ENCODE measurements at places on chromosomes 7 and 10. TPM values are rescaled to one million over a fixed set of nuclear protein-coding genes. Genes with fewer than 3 reads are reported as not detected.

DNA sequence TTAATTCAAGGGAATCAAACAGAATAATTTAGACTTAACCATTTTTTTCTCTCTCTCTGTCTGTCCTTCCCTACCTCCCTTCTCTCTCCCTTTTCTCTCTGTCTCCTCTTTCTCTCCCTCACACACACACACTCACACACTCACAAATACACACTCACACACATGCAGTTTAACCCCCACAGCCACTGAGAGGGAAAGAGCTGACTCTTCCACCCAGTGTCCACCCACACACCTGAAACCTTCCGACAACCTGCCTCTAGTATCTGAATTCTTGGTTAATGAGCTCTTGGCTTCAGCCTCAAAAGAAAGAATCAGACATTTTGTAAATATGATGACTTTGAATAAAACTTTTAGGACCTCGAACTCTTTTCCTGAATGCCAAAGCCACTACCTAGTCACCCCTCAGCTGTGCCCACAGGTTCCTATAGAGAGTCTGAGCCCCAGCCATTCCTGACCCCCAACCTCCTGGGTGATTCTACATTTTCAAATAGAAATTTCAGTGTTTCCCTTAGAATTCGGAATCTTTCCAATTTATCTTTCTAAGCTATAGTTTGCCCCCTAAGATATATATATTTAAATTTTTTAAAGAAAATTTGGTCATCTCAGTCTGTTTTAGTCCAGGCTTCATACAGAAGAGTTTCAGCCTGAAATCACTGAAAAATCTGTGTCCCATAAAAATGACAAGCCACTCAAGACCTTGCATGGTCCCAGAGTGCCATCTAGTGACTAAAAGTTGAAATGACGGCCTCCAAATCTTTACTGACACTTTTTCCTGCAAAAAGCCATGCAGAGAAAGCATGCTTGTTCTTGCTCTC, 202.8 kb downstream of the IPMK start:
- H3K27me3 ChIP-seq = no peaks in the 10 kb centered on the region
- no peak overlapping the region for H3K4me3 ChIP-seq
- no peaks in the 10 kb centered on the region for H3K4me1 ChIP-seq
- no peak overlapping the region for H3K27ac ChIP-seq
- H3K36me3 ChIP-seq = no peaks in the 10 kb centered on the region

GRCh38 chr7:157889480-157889879, 552.7 kb downstream of the DNAJB6 start:
- H3K4me3 ChIP-seq = no peak overlapping the region
- H3K36me3 ChIP-seq = no peaks in the 10 kb centered on the region
- H3K27ac ChIP-seq = no peak overlapping the region
- DNase-seq = no peak
- H3K27me3 ChIP-seq = no peaks in the 10 kb centered on the region
- H3K4me1 ChIP-seq = no peaks in the 10 kb centered on the region

DNA sequence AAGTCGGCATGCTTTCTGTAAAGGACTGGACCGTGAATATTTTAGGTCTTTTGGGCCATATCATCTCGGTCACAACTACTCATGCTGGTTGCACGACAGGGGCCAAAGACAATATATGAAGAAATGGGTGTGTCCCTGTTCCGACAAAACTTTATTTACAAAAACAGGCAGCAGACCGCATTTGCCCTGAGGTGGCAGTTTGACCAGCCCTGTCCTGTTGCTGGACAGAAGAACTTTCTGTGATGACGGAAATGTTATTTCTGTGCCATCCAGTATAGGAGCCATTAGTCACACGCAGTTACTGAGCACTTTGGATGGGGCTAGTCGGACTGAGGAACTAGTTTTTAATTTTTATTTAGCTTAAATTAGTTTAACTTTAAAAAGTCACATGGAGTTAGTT, 112.8 kb upstream of the CARD11 start:
- peaks cover 6% of the 10 kb centered on the region for H3K27me3 ChIP-seq
- no peak overlapping the region for H3K27ac ChIP-seq
- H3K36me3 ChIP-seq = no peaks in the 10 kb centered on the region
- H3K4me3 ChIP-seq = no peak overlapping the region
- DNase-seq = no peak

DNA sequence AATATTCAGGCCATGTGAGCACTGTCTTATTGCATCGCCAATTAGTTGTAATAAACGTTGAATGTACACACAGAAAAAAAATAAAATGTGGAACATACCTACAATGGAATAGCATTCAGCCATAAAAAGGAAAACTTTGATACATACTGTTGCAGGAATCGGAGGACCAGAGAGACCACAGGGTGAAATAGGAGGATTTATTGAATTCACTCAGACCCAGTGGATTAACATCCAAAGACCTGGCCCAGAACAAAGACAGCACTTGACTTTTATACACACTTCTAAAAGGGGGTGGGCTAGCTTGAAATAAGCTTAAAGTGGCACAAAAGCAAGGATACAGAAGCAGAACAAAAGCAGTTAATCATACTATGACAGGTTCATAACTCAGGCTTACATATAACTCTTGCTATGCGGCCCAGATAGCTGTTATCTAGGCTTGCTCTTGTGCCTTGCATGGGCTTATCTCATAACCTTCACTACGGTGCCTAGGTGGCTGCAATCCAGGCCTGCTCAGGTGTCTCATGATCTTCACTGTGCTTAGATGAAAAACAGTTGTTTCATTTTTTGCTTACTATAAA, 292.2 kb upstream of the TAC1 start:
- no peaks in the 10 kb centered on the region for H3K4me1 ChIP-seq
- no peak overlapping the region for H3K4me3 ChIP-seq
- no peak overlapping the region for H3K27ac ChIP-seq
- H3K36me3 ChIP-seq = no peaks in the 10 kb centered on the region
- no peak for DNase-seq
- H3K27me3 ChIP-seq = no peaks in the 10 kb centered on the region

- H3K4me1 ChIP-seq = no peaks in the 10 kb centered on the region
- no peak overlapping the region for H3K27ac ChIP-seq
- no peak overlapping the region for H3K4me3 ChIP-seq
Observed at GRCh38 chr7:8064828-8065227, 96.2 kb downstream of the GLCCI1 start.

- no peaks in the 10 kb centered on the region for H3K27me3 ChIP-seq
- no peak overlapping the region for H3K4me3 ChIP-seq
- H3K27ac ChIP-seq = peak overlapping the region; percentile 54
- H3K4me1 ChIP-seq = peaks cover 43% of the 10 kb centered on the region
- DNase-seq = no peak
- H3K36me3 ChIP-seq = no peaks in the 10 kb centered on the region
Observed at GRCh38 chr7:131000873-131001272, 266.9 kb upstream of the KLF14 start.

GRCh38 chr7:17696422-17696821, 243.9 kb downstream of the SNX13 start:
- no peaks in the 10 kb centered on the region for H3K27me3 ChIP-seq
- no peaks in the 10 kb centered on the region for H3K36me3 ChIP-seq
- H3K27ac ChIP-seq = no peak overlapping the region
- DNase-seq = peak; percentile 16

DNA sequence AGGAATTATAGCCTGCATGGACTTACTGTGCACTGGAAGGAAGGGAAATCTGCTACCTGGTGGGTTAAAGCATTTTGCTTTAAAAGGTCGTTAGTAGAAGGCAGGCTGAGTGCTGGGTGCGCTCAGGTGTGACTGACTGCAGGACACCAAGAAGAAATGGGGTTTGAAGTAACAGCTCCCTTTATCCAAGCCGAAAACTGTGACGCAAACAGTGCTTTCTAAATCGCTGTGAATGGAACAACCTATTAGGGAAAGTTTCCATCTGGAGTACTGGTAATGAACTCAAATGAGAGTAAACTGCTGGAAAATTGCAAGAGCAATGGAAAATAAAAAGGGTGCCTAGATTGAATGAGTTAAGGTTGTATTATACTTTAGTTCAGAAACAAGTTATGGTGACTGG, 95.3 kb downstream of the CNNM2 start:
- no peaks in the 10 kb centered on the region for H3K4me1 ChIP-seq
- no peaks in the 10 kb centered on the region for H3K36me3 ChIP-seq
- H3K27ac ChIP-seq = no peak overlapping the region

- H3K27ac ChIP-seq = no peak overlapping the region
- H3K4me1 ChIP-seq = no peaks in the 10 kb centered on the region
- H3K36me3 ChIP-seq = no peaks in the 10 kb centered on the region
- H3K4me3 ChIP-seq = no peak overlapping the region
- DNase-seq = no peak
- no peaks in the 10 kb centered on the region for H3K27me3 ChIP-seq
Observed at GRCh38 chr10:33143160-33143728, 185.2 kb upstream of the ITGB1 start.

- H3K36me3 ChIP-seq = no peaks in the 10 kb centered on the region
- DNase-seq = no peak
- no peaks in the 10 kb centered on the region for H3K4me1 ChIP-seq
- no peak overlapping the region for H3K27ac ChIP-seq
Observed at GRCh38 chr10:31838065-31838464, 90.6 kb downstream of the ARHGAP12 start.

DNA sequence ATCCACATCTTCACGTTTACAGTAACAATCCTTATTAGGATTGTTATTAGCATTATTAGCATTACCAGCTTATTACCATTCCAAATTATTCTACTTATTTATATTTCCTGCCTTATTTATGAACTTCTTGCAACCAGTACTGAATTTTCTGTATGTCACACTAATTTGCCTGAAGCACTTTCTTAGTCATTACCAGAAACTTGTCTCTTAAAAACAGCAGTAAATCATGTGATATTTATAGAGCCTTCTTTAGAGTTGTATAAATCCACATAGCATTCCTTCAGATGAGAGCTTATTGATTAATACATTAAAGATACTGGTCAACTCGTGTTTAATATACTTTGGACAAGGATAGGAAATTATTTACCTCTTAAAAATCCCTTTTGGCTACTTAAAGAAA, 618.6 kb downstream of the SUGCT start:
- no peaks in the 10 kb centered on the region for H3K4me1 ChIP-seq
- H3K36me3 ChIP-seq = no peaks in the 10 kb centered on the region
- H3K27me3 ChIP-seq = no peaks in the 10 kb centered on the region
- H3K27ac ChIP-seq = no peak overlapping the region

DNA sequence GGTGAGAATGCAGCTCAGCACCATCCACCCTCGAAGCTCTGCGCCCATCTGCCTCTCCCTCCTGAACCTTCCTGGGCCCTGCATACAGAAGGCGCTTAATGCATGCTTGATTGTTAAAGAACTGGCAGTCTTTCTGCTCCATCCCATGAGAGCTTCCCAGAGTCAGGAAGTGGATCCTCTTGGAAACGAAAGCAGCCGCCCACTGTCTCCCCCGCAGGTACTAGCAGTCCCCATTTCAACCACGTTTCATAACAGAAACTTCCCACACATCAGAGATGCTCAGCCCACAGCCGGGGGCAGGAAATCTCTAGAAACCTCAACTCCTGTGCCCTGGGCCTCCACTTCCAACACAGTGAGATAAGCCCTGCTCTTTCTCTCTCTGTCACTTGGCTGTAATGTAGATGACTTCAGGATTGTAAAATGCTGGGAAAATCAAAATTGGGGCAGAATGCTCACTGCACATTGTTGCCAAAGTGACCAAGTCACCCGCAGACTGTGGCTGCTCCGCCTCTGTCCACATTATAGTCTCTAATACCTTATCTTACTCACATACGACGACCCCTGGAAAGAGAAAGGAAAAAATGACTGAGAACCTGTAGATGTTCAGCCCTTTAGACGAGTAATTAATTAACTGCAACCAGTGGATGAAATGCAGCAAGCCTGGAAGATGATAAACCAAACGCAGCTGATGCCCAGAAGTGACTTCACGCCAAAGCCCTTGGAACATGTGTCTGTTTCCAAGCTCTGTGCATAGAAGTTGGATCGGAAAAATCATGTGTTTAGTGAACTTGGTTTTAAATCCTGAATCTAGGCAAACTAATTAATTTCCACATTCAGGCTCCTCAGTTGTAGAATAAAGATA, 28.5 kb downstream of the GSDME start:
- H3K4me1 ChIP-seq = no peaks in the 10 kb centered on the region
- no peaks in the 10 kb centered on the region for H3K36me3 ChIP-seq
- DNase-seq = no peak
- H3K27me3 ChIP-seq = no peaks in the 10 kb centered on the region

GRCh38 chr7:116340943-116341907, 130.9 kb downstream of the TES start:
- DNase-seq = no peak
- H3K4me1 ChIP-seq = no peaks in the 10 kb centered on the region
- no peaks in the 10 kb centered on the region for H3K27me3 ChIP-seq
- H3K4me3 ChIP-seq = no peak overlapping the region
- no peak overlapping the region for H3K27ac ChIP-seq

DNA sequence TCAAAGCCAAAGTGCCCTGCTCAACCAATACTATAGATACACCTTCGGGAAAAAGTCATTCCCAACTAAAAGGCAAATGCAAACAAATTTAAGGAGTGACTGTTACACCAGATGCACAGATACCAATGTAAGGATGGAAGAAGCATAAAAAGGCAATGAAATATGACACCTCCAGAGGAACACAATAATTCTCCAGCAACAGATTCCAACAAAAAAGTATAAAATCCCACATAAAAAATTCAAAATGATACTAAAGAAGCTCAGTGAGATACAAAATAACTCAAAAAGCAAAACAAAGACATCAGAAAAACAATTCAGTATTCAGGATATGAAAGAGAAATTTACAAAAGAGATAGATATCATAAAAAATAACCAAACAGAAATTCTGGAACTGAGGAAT, 44.1 kb upstream of the ASAH2 start:
- H3K36me3 ChIP-seq = no peaks in the 10 kb centered on the region
- DNase-seq = no peak
- H3K27ac ChIP-seq = no peak overlapping the region
- H3K27me3 ChIP-seq = no peaks in the 10 kb centered on the region

GRCh38 chr10:70747192-70747965, 37.8 kb downstream of the TBATA start:
- DNase-seq = no peak
- no peak overlapping the region for H3K4me3 ChIP-seq
- H3K27ac ChIP-seq = no peak overlapping the region
- H3K27me3 ChIP-seq = no peaks in the 10 kb centered on the region

GRCh38 chr10:120905268-120905667, 54.1 kb downstream of the WDR11 start:
- no peak overlapping the region for H3K27ac ChIP-seq
- DNase-seq = no peak
- H3K27me3 ChIP-seq = no peaks in the 10 kb centered on the region
- no peaks in the 10 kb centered on the region for H3K36me3 ChIP-seq

LAMB1 gene
- 110 TPM for total RNA-seq

PIP gene
- total RNA-seq = not detected

CCDC201 gene
- total RNA-seq = not detected

GLI3 gene
- 3.7 TPM for total RNA-seq

All from transverse colon (tissue), 4 donors.